ENCODE measurements at places on chromosomes 2 and 18.

DNA sequence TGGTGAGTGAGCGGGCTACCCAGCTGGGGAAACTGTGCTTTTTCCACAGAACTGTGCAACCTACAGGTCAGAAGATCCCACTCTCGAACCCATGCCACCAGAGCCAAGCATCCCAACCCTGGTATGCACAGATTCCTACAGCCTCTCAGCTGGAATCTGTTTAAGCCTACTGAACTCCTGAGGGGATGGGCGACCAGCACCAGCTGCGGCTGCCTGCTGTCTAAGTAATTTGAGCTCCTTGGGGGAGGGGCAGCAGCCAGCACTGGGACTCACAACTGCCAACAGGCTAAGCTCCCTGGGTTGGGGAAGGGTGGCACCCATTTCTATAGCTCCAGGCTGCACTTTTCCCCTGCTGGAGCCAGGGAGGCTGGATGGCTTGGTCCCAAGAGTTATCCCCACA lies 11.8 kb downstream of the CYP27C1 start:
- H3K4me3 ChIP-seq, result no peak overlapping the region
- H3K27me3 ChIP-seq, result peaks cover 46% of the 10 kb centered on the region
- no peak overlapping the region for H3K27ac ChIP-seq
- H3K36me3 ChIP-seq, result no peaks in the 10 kb centered on the region
- H3K4me1 ChIP-seq, result no peaks in the 10 kb centered on the region

GRCh38 chr2:188571543-188572303 lies 280.0 kb downstream of the GULP1 start:
- DNase-seq, result no peak
- no peaks in the 10 kb centered on the region for H3K4me1 ChIP-seq
- no peak overlapping the region for H3K27ac ChIP-seq
- no peaks in the 10 kb centered on the region for H3K36me3 ChIP-seq
- no peaks in the 10 kb centered on the region for H3K27me3 ChIP-seq
- H3K4me3 ChIP-seq, result no peak overlapping the region

GRCh38 chr2:239236043-239236807 lies 164.6 kb downstream of the HDAC4 start:
- H3K36me3 ChIP-seq, result peaks cover 25% of the 10 kb centered on the region
- no peak overlapping the region for H3K27ac ChIP-seq
- DNase-seq, result no peak
- no peak overlapping the region for H3K4me3 ChIP-seq
- H3K27me3 ChIP-seq, result no peaks in the 10 kb centered on the region
- H3K4me1 ChIP-seq, result peaks cover 24% of the 10 kb centered on the region

DNA sequence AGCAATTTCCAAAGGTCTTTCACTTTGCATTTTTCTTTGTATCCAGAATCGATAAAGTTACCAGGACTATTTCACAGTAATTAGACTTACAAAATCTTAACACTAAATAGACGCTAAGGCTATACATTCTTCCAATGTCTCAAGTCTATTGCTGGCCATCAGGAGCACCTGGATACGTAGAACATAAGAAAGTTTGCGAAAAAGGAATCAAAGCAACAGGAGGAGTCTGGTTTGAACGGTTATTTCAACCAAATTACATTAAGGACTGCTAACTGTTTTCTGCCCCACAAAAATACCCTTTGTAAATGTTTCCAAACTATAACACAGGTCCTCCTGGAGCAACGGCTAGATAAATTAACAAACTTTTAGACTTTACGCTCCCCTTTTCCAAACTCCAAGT lies 1.4 kb upstream of the HNRNPA3 start:
- H3K4me1 ChIP-seq, result peaks cover 34% of the 10 kb centered on the region
- DNase-seq, result no peak
- peaks cover 33% of the 10 kb centered on the region for H3K36me3 ChIP-seq
- peaks cover 2% of the 10 kb centered on the region for H3K27me3 ChIP-seq
- H3K27ac ChIP-seq, result peak overlapping the region; percentile 99
- peak overlapping the region; percentile 94 for H3K4me3 ChIP-seq

- DNase-seq, result no peak
- H3K4me1 ChIP-seq, result peaks cover 25% of the 10 kb centered on the region
- no peaks in the 10 kb centered on the region for H3K27me3 ChIP-seq
- H3K27ac ChIP-seq, result no peak overlapping the region
Observed at GRCh38 chr2:9765611-9766531, 77.4 kb upstream of the TAF1B start.
